ENCODE measurements at places on chromosomes 5 and 9.
A peak's percentile ranks its signal among the peaks of the same experiment; 100 is the strongest.

DNA sequence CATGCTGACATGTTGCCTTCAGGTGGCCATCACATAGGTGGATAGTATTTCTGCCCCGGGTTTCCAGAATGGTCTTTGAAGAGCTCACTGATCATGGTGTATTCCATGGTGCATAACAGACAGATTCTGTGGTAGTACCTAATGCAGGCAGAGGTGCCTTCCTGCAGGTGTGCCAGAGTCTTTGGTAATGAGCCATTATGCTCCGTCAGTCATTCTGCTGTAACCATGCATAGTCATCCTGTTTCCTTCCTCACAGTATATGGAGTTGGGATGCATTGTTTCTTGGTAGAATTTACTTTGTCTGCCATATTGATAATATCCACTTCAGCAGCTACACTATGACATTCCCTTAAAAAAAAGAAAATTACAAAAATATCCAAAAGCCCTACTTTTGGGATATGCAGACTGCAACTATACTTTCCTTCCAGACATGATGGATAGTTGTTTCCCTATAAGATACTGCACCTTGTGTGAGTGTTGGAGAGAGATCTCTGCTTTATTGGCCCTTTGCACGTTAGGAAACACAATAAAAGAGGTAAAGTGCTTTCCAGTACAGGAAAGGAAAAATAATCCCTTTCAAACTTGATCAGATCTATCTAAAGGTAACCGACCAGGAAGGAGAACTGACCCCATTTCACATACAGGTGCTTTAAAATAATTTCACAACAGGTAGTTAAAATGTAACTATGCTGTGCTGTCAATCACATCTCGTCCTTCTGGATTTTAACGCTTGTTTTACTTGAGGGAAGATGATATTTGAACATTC lies 537.5 kb upstream of the WWC1 start:
- DNase-seq: no peak

DNA sequence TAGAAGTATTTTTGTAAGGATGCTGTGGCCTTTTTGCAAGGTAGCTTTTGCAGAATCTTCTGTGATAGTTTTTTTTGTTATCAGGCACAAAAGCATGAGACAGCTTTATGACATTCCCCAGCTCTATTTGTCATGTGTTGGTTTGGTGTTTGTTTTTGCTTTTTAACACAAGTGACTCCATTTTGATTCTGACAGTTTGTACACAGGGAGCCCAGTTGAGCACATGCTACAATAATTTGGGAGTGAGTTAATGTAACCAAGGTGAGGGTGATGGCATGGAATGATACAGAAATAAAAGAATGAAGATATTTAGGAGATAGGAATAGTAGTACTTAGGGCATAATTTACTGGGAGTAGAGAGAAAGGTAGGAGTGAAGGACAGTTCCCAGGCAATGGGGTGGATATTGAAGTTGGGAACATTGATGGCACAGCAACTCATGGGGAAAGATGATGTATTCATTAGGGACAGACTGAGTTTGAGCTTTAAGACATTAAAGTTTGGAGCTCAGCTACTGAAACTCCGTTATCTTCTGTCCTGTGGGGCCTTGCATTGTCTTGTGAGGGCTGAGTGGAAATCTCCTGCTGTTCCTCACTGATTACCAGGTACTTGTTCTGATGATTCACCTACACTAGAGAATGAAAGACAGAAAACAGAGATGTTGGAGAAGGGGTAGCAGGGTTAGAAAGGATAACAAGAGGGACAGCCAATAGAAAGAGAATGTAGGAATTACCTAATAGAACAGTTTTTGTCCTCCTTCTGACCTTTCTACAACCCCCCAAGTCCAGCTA lies 88.3 kb upstream of the CCDC112 start:
- DNase-seq: no peak

GRCh38 chr5:173839117-173839713 lies 48.9 kb upstream of the CPEB4 start:
- DNase-seq: no peak

DNA sequence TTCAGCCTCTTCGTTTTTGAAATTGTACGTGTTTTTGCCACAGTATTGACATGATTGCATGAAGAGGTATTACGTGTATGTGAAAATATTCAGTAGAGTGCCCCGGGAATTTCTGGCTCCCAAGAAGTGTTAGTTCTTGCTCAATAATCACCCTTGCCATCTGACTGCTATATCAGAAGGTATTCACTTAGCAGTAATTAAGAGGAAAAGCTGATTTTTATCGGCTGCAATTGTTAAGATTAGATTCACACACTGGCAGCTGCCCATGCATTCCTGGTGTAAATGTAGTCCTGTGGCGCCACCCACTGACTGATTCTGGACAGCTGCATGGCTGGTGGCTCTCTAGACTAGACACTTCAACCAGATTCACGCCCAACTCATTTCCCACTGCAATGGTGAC lies 440.1 kb upstream of the ADAMTS16 start:
- peak; percentile 20 for DNase-seq

DNA sequence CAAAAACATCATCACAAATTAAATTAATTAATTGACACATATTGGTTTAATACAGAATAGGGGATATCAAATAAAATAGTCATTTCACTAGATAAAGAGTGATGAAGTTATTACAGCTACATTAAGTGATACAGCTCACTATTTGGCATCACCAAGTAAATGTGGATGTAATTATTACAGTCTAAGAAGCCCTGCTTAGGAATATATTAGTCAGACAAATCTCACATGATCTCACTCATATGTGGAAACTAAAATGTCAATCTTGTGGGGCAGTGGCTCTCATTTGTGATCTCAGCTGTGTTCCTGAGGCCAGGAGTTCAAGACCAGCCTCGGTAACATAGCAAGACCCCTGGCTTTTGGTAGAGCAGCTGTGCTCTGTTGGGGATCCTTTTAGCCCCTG lies 233.4 kb upstream of the RGMB start:
- no peak for DNase-seq

GRCh38 chr5:58294598-58295305 lies 165.1 kb downstream of the PLK2 start:
- no peak for DNase-seq

GRCh38 chr5:39662945-39663344 lies 238.2 kb upstream of the DAB2 start:
- no peak for DNase-seq

- no peak for DNase-seq
Observed at GRCh38 chr9:1456301-1457024, 406.3 kb downstream of the DMRT2 start.

Measured in AML-193 (cell line).